ENCODE measurements at places on chromosomes 12 and 14.
A peak's percentile ranks its signal among the peaks of the same experiment; 100 is the strongest.

GRCh38 chr12:73935817-73936216 is 601.8 kb upstream of the ATXN7L3B start:
- DNase-seq = no peak

DNA sequence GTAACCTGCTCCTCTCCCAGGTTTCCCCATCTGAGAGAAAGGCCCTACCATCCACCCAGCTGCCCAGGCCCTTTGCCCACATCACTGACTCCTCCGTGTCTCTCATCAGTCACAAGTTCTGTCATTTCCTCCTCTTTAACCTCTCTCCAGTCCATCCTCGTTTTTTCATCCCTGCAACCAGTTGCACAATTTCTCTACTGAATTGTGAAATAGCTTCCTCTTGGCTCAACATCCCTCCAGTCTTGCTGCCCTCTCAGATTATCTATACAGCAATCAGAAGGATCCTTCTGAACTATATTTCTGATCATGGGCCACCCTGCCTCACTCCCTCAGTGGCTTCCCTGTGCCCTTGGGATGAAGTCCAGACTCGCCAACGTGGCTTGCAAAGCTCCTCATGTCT is 6.8 kb downstream of the FAM161B start:
- DNase-seq = no peak

GRCh38 chr14:59570122-59570521 is 6.5 kb downstream of the CCDC175 start:
- DNase-seq = no peak

GRCh38 chr12:28278499-28278898 is 88.2 kb downstream of the CCDC91 start:
- no peak for DNase-seq

DNA sequence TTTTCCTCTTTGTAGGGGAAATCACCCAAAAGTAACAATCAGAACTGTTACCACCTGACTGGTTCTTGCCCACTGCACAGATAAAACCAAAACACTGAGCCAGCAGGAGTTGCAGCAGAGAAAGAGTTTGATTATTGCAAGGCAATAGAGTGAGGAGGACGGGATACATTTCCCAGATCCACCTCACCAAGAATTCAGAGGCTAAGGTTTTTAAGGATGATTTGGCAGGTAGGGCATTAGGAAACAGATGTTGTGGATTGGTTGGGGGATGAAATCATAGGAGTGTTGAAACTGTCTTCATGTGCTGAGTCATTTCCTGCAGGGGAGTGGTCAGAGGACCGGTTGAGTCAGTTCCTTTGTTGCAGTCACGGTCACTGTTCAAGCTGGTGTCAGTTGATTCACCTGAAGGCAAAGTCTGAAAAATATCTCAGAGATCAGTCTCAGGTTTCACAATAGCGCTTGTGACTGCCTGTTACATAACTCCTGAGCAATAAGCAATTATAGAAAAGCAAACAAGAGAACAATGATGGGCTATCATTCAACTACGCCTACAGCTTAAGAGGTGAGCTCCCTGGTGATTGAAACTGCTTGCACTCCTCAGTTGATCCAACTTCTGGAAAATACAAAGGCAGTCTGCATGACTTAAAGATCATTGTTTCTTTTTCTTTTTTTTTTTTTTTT is 20.3 kb upstream of the AMN1 start:
- peak; percentile 99 for DNase-seq

GRCh38 chr14:32458720-32459119 is 129.6 kb downstream of the AKAP6 start:
- DNase-seq = no peak

DNA sequence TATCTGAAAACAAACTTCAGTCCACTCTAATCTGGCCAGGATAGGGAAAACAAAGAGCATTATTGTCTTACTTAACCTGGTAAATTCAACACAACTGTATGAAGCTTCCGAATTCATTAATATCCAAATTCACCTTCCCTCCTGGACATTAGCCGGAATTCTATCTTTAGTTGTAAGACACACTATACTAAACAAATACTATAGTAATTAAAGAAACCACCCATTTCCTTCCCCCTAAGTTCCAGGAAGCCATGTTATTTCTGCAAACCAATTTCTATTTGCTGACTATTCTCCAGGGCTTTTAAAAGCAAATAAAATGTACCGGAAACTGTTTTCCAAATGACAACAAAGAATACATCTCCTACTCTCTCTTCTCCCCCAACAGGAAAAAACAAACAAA is 122.7 kb upstream of the MDM1 start:
- DNase-seq = no peak

- no peak for DNase-seq
Measured at GRCh38 chr14:21985081-21985480, 311.5 kb upstream of the OR4E1 start.

- DNase-seq = no peak
Measured at GRCh38 chr14:74955229-74956026, at the start of gene PGF. Gene PGF (minus strand): TSS chr14:74955597. CDS start chr14:74955242, 355 bp downstream.

DNA sequence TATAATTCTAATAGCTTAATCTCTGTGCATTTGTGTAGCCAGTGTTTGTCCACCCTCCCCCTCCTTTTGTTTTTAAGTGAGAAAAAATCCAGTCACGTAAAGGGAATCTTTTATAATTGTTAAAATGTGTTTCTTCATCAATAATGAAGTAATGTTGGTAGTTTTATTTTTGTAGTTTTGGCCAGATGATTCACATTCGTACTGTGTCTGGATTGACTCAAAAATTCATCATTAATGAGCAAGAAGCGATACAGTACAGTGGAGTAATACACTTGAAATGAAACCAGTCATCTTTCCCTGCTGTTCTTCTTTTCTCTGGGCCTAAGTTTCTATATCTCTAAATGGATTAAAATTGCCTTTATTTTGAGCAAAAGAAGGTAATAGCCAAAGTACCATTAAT is 86.5 kb downstream of the SRGAP1 start:
- DNase-seq = no peak

GRCh38 chr12:29783773-29784666 is at the start of gene TMTC1:
Gene TMTC1 (minus strand): TSS chr12:29783942. CDS start chr12:29783751, 191 bp downstream.
- no peak for DNase-seq

- DNase-seq = no peak
Measured at GRCh38 chr12:104219361-104219892, 3.8 kb downstream of the TXNRD1 start.

DNA sequence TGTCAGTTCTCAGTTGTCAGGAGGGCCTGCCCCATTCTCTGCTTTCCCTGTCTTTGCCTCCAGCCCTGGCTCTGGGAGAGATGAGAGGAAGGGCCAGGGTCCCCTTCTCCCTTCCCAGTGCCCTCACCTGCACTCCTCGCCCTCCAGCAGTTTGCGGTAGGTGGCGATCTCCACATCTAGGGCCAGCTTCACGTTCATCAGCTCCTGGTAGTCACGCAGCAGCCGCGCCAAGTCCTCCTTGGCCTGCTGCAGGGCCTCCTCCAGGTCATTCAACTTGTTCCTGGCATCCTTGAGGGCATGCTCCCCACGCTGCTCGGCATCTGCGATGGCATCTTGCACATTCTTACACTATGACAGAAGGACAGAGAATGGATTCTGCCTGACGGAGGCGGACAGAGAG is 5.4 kb downstream of the KRT2 start:
- DNase-seq = no peak

DNA sequence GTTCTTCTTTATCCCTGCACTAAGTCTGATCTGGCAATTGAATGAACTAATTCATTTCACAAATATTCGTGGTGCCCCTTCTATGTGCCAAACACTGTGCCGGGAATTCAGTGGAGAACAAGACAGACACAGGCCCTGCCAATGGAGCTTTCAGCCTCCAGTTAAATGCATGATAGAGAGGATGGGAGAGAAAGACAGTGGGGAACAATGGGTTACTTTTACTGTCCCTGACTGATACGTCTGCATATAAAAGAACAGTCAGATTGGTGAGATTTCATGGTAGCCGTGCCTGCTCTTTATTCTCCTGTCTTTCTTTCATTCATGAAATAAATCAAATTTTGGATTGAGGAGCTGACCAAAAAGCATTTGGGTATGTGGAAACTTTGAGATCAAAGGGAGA is 78.5 kb downstream of the TMEM117 start:
- DNase-seq = no peak

- DNase-seq = no peak
Measured at GRCh38 chr12:2027351-2027750, 23.1 kb upstream of the DCP1B start.

DNA sequence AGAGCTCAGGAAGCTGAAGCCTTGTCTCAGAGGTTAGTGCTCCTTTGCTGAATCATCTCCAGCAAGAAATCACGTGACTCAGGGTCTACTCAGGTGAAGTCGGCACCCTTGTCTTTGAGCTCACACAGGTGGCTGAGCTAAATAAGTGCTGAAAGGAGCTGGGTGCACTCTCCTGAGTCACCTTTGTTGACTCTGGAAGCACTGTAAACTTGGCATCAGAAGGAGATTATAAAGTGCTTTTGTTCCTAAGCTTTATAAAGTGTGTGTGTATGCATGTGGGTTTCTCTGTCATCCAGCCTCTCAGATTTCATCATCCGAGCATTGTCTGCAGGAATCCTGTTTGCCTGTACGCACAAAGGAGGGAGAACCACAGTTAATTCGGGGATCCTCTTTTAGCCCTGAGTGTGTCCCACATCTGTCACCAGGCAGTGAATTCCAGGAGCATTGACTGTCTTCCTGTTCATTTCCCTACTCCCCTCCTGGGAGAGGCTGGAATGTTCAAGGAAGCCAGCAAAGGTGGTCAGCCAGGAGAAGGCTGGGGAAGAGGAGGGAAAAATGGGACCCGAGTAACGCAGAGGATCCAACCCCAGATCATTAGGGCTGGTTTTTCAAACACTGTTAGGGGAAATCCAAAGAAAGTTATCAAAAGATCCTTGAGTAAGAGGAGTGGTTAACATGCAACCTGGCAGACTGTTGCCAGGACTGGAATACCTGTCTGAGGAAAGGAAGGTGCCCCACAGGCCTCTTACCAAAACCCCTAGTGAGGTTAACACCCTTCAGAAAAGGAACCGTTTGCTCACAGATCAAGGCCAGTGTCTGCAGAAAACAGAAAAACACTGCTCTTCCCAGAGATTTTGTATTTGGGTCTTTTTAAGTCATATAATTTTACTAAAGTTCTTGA is 157.5 kb upstream of the HIF1A start:
- no peak for DNase-seq

DNA sequence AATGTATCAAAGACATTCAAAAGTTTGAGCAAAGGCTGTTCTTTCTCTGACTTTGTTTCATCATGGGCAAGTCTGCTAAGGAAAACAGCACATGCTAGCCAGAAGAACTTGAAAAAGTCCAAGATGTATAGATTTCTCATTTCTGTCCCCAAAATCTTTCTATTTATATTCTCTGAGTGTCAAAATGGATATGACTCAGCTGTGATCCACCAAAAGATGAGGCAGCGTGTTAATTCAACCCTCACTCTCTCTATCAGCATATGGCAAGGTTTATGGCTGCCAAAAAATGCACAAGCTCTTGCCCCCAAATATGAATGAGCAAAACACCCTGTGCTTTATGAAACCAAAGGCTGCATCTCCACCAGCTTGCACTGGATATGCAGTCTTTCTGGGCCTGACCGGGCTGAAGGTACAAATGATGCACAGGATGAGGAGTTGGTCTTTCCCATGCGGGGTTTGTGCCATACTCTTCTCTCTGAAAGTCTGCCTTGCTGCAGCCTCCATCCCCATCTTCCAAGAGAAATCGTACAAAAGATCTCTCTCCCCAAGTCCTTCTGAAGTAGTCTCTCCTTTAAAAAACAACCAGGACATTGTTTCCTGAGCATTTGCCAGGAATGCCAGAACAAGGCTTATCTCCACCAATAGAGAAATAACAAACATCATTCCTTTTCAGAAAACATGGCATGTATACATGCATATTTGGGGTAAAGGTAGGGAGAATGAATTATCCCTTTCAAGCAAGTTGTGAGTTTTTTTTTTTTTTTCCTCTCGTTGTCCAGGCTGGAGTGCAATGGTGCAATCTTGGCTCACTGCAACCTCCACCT is 203.4 kb downstream of the TMX1 start:
- DNase-seq = no peak

GRCh38 chr12:95630496-95630895 is 79.2 kb upstream of the USP44 start:
- DNase-seq = no peak

- no peak for DNase-seq
Measured at GRCh38 chr12:2857021-2857431, at the start of gene TEX52. Gene TEX52 (minus strand): TSS chr12:2857039. CDS start chr12:2857026, 13 bp downstream.

DNA sequence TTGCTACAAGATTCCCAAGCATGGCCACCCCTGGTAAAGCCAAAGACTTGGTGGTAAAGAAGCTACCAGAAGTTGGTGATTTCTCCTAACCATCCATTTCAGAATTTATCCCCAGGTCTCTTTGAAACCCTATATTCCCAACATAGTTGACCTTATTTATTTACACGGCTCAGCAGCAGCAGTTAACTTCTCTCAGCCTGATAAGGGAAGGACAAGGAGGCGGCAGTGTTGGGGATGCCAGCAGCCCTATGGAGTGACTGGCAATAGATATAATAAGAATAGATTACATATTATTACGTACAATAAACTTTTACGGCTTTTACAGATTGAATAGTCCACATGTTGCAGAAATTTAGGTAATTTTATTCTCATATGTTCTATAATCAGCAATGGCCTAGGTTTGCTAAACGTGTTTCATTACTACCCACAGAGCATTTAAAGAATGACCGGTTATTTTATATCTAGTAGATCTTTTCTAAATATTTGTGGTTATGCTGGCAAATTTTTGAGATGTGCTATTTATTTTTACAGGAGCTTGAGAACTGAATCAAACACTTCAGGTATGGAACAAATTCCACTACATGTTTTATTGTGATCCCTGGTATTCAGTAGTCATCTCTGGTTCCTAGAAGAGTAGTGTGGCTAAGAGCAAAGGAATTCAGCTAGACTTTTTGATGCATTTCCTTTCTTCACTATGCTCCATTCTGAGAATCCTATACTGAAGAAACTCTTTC is 19.8 kb upstream of the PALS1 start:
- no peak for DNase-seq

GRCh38 chr12:12449533-12450025 is 92.7 kb downstream of the BORCS5 start:
- no peak for DNase-seq

DNA sequence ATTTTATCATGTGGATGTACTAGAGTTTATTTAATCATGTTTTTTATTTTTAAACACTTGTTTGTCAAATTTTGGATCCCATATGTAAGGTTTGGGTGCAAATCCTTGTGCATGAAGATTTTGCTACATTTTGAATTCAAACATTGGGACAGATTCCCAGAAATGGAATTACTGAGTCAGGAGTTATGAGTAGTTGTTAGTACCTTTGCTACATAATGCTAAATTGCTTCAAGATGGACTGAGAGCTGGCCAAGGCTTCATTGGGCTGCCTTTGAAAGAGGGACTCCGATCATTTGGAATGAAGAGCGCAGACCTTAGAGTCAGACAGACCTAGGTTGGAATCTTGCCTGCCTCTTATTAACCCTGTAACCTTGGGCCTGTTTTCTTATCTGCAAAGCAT is 154.9 kb upstream of the PWP1 start:
- DNase-seq = no peak

- no peak for DNase-seq
Measured at GRCh38 chr12:24721191-24721590, 227.7 kb downstream of the BCAT1 start.

DNA sequence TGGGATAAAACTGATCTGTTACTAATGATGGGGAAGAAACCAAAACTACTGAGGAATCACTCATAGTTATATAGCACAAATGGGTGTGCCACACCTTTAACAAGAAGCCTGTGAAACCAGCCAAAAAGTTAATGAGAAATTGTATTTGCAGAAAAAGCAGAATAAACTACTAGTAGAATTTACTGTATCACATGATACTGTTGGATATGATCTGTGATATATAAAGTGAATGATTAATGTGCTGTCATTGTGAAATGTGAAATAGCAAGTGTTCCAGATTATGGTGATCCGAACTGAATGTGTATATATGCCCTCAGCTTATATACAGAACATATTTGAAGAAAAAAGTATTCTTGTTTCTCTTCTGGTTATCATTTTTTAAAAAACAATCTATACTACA is 30.5 kb downstream of the VEZT start:
- DNase-seq = no peak

Data from GM12878 (cell line).